ENCODE measurements at places on chromosomes 4 and X.

DNA sequence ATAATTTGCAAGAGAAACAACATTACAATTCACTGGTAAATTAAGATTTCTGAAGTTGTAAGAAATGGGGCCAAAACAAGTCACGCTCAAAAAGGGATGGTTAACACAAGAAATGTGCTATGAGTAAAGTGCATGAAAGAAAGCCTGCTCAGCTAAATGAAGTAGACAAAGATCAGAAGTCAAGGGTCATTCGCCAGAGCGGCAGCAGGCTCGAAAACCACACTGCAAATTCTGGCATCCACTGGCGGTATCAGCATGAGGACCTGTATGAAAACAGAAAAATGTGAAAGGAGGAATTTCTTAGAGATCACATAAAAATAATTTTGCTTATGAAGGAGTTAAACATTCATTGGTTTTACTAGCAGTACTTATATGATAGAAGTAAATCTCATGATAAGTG is 49.6 kb downstream of the FBXL5 start:
- DNase-seq: no peak

GRCh38 chr4:184265546-184266351 is 48.1 kb upstream of the ENPP6 start:
- no peak for DNase-seq

GRCh38 chr4:158624889-158625478 is 46.7 kb downstream of the C4orf46 start:
- DNase-seq: no peak

DNA sequence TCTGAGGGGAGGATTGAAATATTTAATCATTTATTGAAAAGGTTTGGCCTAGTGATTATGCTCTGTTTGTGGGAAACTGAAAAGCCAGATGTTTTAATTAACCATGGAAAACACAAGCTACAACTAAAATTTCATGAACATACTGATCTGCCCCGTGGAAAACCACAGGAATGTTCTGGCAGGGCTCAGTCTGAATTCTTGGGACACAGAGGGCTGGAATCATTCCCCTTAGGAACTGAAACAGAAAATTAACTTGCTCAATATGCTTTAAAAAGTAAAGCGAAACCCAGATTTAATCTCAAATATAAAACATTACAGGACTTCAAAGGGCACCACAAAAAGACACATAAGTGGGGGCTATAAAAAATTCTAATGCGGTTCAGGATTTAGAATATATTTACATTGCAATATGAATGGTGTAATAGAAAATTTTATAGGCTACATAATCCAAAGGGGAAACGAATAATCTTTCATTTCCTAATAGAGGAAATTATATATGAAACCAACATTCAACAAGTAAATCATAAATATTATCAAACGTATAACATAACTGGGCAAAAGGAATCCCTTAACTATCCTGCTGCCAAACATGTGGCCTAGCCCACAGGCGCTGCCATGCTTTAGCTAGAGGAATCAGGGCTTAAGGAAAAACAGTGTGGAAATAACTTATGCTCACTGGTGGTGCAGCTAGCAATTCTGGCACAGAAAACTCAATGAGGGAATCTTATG is 70.9 kb downstream of the APBB2 start:
- DNase-seq: no peak

DNA sequence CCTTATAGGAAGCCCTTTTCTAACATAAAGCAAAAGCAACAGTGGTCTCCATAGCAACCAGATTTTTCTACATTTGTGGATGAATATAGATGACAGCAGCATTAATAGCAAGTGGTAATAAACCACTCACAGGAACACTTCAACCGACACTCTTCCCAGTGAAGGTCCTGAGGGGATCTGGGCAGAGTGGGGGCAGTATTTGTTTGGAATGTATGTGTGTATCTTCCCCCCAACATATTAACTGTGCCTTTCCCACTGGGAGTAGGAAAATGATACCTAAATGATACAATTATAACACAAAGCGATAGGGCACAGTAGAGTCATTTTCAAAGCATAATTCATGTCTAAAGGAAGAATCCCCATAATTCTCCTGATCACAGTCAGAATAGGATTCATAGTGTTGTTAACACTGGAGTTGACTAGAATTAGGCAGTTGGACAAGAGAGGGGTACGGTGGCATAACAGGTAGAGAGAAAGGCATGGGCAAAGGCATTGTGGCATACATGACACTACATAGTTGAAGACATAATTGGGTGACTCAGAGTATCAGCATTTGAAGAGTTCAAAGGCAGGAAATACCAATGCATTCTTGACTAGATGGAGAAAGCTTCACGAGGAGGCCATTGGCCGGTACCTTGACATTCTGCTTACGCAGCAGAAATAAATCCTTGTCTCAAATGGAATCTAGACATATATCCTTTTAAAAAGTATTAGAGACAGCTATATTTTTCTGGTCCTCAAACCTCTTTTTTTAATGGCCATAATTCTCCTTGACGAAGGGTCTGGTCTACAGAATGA is 15.2 kb downstream of the CAPN6 start:
- DNase-seq: no peak

GRCh38 chr4:101948055-101948454 is 157.5 kb downstream of the BANK1 start:
- DNase-seq: no peak

GRCh38 chr4:94806376-94806775 is 48.6 kb downstream of the BMPR1B start:
- DNase-seq: no peak

DNA sequence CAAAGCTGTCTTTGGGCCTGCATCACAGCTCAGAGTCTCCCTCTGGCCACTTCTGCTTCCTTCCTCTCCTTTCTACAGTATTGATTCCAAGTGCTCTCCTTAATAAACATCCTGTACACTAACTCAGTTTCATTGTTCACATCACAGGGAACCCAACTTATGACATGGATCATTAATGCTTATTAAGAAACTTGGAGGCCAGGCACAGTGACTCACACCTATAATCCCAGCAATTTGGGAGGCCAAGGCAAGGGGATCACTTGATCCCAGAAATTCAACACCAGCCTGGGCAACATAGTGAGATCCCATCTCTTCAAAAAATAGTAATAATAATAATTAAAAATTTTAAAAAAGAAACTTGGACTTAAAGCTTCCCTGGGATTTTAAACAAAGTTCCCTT is 89.2 kb upstream of the EFHC2 start:
- no peak for DNase-seq

GRCh38 chr4:38591617-38592337 is 72.2 kb upstream of the KLF3 start:
- DNase-seq: no peak

GRCh38 chr4:38268837-38269236 is 308.6 kb downstream of the PTTG2 start:
- DNase-seq: no peak

- DNase-seq: no peak
Observed at GRCh38 chr4:8728536-8729407, 136.2 kb downstream of the CPZ start.

GRCh38 chrX:39688576-39689375 is 409.0 kb downstream of the BCOR start:
- DNase-seq: peak; percentile 4

DNA sequence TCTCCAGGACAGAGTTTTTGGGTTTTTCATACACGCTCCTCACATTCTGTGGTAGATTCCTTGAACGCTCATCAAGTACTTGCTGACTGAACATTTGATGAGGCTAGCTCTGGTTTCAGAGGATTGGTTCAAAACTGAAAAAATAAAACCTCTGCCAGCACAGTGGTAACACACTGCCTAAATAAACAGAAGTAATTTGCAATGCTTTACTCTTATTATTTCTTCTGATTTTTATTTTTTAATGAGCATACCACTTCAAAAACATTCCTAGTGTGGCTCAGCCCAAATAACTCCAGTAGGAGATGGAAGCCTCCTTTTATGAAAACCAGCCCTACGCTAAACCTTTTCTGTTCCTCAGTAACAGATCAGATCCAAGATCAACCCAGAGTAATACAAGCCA is 72.0 kb upstream of the INTU start:
- DNase-seq: no peak

- no peak for DNase-seq
Observed at GRCh38 chr4:71944956-71945355, 86.8 kb upstream of the NPFFR2 start.

DNA sequence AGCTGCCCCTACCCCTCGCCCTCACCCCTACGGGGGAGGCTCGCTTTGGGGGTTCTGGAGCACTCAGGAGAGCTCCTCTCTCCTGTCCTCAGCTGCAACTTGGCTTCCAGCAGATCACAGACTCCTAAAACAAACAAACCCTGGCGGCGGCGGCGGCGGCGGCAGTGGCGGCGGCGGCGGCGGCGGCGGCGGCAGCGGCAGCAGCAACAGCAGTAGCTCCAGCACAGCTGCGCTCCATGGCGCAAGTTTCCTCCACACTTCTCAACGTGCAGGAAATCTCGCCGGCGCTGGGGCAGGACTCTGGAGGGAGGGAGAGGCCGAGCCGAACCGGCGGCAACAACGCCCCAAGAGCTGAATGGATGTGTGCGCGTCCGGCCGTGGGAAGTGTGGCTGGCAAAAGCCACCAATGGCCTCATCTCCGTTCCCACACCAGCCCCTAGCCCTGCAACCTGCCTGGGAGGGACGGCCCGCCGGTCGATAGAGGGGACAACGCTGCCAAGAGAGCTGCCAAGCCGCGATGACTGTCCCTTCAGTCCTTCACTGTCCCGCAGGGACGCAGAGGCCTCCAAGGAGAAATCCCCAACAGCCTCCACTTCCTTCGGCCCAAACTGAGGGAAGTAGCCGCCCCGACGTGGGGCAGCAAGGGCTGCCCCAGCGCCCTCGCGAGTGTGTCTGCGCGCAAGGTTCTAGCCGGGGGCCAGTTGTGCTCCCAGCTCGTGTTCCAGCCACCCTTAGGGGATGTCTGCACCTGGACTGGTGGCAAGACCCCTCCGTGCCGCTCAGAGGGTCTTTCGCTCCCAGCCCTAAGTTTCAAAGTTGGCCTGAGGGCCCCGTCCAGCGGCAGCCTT is 775 bp downstream of the SHROOM4 start:
- no peak for DNase-seq

DNA sequence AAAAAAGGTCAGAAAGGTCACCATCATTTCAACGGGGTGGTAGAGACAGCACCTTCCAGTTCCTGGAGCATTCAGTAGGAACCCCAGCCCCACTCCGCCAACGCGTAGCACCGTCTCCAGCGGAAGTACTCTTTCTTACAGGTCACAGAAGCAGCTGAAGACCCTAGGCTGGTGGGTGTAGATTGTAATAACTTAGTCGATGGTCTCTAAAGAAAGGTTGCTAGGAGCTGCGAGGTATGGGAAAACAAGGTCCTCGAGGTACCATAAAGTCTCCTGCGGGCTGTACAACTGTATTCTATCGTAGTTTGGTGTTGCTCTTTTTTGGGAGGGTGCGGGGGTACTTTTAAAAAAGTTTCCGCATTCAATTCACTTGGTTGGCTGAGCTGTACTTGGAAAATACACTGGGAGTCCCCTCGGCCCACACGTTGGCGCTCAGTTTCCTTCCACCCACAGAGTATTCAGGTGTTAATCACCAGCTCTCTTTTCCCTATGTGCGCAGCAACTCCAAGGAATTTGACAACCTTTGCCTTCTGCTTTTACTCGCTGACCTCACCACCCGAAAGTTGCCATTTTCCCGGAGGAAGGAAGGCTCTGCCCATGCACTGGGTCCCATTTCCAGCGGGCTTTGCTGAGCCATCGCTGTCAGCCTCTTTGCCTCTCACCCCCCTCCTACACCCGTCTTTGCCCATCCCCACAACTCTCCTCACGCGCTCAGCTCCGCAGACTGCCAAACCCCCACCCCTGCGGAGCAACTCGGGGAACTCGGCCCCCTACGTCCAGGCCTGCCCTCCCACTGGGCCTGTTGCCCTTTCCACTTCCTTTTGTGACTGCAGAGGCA is 4.8 kb upstream of the SOX3 start:
- DNase-seq: no peak

DNA sequence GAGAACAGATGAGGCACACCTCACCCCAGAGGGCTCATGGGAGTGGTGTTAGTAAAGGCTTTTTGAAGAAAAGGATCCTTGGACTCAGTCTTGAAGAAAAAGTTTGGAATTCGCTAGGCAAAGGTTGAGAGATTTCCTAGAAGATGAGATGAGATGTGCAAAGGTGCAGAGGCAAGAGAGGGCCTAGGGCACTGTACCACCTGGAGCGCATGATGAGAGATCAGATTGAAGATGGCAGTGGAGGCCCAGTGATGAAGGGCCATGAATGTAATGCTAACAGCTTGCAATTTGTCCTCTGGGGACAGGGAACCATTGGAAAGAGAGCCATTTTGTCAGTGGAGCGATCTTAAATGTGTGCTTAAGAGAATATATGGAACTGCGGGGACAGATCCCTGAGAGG is 45.0 kb downstream of the PGRMC2 start:
- no peak for DNase-seq

DNA sequence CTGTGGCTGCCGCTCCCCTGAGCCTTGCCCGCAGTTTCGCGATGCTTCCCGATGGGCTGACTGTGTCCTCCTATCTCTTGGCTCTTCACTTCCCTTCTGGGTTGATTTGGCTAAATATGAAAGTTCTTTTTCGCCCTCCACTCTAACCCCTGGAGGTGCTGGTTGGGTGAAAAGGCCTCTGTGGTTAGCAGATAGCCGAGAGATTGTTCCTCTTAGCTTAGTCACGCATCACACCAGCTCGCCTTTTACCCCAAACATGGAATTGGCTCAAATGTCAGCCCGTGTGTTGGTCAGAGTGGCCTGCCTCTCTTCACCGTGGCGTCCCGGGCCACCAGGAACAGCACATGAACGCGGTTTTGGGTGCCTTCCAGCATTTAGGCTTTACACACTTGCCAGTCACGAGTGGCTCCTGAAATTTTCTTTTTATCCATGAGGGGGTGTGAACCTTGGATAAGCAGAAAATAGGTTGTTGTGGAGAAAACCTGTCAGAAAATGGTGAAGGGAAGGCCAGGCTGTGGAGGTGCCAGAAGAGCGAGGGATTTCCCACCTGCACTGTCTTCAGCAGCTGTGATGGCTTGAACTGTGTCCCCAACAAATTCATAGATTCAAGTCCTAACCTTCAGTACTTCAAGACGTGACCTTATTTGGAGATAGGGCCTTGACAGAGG is 8.9 kb downstream of the CLCN4 start:
- DNase-seq: no peak

- DNase-seq: peak; percentile 57
Observed at GRCh38 chr4:88823058-88823919, 125.7 kb upstream of the NAP1L5 start.

- DNase-seq: peak; percentile 69
Observed at GRCh38 chrX:2696698-2697215, 5.7 kb downstream of the CD99 start.

DNA sequence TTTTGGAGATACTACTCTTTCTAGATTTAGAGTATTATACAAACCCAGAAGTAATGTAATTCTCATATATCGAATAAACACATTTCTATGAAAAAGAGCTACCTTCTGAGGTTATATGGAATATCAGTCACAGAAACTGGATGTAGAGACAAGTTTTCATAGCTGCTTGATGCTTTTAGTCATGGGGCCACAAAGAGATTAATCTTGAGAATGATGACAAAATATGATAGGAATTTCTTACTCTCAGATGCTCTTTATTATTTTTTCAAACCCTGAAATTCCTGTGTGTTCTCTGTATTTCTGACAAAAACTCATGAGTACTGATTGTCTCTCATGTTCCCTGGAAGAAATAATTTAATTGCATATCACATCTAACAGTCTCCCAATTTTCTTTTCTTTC is 662.5 kb downstream of the RAPGEF2 start:
- no peak for DNase-seq
